Activated CD4-positive, alpha-beta T cell treated with anti-CD3 and anti-CD28 coated beads, Interleukin-2, amount 50 U/mL, for 24 hours (primary cell): ENCODE measurements at places on chromosomes 2 and 18.

- DNase-seq = no peak
Observed at GRCh38 chr18:55093295-55093694, 134.0 kb upstream of the CCDC68 start.

DNA sequence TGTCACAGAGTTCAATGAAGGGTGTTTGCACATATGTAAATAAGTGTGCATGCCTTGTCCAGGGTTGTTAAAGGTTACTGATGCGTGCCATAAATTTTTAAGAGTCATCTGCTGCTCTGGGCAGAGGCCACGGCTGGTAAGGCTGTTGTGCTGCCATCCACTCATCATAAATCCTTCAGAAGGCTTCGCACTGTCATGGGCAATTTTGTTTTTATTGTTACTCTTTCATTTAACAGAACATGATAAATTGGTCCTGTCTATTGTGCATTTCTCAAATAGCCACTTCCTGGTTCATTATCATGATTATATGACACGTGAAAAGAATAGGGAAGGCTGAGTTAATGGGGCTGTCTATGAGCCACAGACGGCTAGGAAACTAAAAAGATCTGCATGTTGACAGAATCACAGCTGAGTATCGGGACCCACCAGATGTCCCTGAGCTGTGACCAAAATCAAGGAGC, 634.3 kb upstream of the SOX11 start:
- DNase-seq = no peak

DNA sequence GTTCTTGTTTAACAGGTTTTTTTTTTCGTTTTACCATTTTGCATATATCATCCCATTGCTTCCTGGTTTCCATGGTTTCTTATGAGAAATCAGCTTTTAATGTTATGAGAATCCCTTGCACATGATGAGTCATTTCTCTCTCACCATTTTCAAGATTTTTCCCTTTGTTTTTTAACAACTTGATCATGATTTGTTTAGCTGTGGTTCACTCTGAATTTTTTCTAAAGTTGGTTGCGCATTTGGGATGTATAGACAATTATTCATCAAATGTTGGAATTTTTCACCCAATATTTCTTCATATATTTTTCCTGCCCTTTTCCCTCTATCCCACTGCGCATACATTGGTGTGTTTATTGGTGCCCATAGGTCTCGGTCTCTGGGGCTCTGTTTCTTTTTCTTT, 42.4 kb upstream of the BIN1 start:
- no peak for DNase-seq

DNA sequence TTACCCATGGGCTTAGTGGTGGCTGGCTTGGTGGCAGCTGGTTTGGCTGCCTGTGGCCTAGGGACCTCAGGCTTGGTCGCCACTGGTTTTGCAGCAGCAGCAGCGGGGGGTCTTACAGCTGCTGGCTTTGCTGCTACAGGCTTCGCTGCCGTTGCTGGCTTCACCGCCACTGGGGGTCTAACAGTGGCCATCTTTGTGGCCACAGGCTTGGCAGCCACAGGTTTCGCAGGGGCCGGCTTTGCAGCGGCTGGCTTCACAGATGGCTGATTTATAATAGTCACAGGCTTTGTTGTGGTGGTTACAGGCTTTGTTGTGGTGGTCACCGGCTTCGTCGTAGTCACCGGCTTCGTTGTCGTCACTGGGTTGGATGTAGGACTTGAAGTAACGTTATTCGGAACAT, 77.8 kb downstream of the COL6A3 start:
- DNase-seq = no peak

DNA sequence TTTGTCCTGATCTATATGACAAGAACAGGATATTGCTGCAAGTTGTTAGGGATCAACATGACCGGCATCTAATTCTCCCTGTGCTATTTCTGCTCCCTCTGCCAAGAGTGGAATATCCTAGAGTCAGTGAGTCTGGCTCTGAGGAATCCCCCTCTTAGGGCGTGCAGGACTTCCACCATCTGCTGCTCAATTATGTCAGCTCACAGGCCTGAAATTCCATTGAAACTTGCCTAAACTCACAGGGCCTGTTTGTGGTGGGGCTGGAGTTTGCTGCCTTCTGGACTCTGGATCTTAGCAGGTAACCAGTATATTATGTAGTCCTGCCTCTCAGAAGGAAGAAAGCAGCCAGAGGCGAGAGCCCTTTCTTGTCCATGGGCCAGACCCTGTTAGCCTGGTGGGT, 323.0 kb downstream of the TSN start:
- no peak for DNase-seq

DNA sequence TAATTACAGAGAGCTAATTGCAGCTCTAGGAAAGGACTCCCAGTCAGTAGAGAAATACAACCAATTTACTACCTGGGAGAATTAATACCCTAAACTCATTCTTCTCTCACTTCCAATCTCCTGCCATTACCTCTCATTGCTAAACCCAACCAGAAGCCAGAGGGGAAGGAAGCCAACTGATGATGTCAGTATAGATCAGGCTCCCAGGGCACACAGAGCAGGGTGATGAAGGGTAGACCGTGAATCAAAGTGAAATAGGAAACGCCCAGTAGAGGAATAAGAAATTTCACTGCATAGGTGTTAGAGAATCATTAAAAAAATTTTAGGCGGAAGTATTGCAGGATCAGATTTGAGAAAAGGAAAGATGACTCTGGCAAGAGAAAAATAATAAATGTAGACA, 456.8 kb upstream of the NXPH2 start:
- DNase-seq = no peak
